Osteoblast (primary cell): ENCODE measurements at places on chromosomes 3 and 15. TPM values are rescaled to one million over a fixed set of nuclear protein-coding genes. Genes with fewer than 3 reads are reported as not detected.

Gene ARHGAP31
- 41.5 and 56.5 TPM in 2 replicates for total RNA-seq

Gene TRH
- under 0.01 TPM in 2 replicates for total RNA-seq

DNA sequence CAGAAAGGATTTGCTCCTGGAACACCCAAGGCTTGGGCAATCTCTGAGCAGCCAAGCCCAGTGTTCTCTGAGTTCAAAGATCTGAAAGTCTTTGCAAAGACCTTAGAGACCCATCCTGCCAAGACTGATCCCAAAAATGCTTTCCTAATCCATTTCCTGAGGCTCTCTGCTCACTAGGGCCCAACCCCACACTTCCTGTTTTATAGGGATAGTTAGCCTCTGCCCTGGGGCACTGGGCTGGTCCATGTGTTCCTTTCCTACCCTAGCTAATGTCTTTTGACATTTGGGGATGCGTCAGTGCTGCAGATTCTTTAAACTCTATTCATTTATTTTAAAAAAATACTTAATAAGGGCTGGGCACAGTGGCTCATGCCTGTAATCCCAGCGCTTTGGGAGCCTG lies 372.7 kb downstream of the ROBO2 start:
- H3K4me1 ChIP-seq, result no peaks in the 10 kb centered on the region
- H3K36me3 ChIP-seq, result no peaks in the 10 kb centered on the region
- H3K27ac ChIP-seq, result no peak overlapping the region
- no peaks in the 10 kb centered on the region for H3K27me3 ChIP-seq
- no peak for DNase-seq

- DNase-seq, result no peak
- no peaks in the 10 kb centered on the region for H3K36me3 ChIP-seq
- no peaks in the 10 kb centered on the region for H3K27me3 ChIP-seq
- H3K4me3 ChIP-seq, result no peak overlapping the region
Measured at GRCh38 chr3:166085164-166085856, 248.1 kb upstream of the BCHE start.

DNA sequence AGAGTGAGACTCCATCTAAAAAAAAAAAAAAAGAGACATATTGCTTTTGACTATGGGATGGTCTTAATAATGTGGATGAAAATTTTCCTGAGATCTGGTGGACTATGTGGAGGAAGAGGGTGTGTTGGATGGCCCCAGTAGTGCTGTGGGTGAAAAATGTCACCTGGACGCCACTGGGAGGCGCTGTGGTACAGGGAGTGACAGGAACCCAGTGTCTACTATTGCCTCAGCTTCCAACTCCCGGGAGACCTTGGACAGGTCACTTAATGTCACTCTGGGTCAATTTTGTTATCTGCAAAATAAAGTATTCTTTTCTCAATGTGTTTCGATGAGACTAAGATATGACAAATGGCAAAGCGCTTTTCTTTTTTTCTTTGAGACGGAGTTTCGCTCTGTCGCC lies 27.7 kb upstream of the DCP1A start:
- H3K4me3 ChIP-seq, result no peak overlapping the region
- no peaks in the 10 kb centered on the region for H3K36me3 ChIP-seq
- no peaks in the 10 kb centered on the region for H3K4me1 ChIP-seq
- no peak overlapping the region for H3K27ac ChIP-seq
- DNase-seq, result peak; percentile 54

GRCh38 chr15:58475573-58476524 lies 44.1 kb downstream of the LIPC start:
- no peak for DNase-seq
- no peaks in the 10 kb centered on the region for H3K36me3 ChIP-seq
- no peak overlapping the region for H3K4me3 ChIP-seq
- no peaks in the 10 kb centered on the region for H3K27me3 ChIP-seq
- peaks cover 15% of the 10 kb centered on the region for H3K4me1 ChIP-seq

Gene AGBL1
- not detected in 2 replicates for total RNA-seq

GRCh38 chr3:67947808-67948508 lies 293.5 kb upstream of the SUCLG2 start:
- H3K36me3 ChIP-seq, result no peaks in the 10 kb centered on the region
- H3K27ac ChIP-seq, result no peak overlapping the region
- H3K4me1 ChIP-seq, result no peaks in the 10 kb centered on the region

Gene CCR1
- total RNA-seq, result 0.59 and 1.1 TPM in 2 replicates

DNA sequence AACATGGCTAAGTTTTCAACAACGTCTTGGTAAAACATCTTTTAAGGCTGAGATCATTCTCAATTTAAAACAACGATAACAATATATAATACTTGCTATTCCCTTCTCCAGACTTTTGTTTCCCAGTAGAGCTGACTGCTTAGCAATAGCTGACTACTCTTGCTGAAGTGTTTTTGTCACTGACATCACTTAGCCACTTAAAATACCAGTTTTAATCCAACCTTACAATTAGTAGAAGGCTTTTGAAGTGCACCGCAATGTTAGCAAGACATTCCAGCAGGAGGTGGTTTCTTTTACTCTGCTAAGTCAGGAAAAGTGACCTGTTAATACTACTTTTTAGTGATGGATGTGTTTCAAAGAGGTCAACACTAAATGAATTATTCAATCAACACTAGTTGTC lies 28.7 kb upstream of the GBE1 start:
- no peak overlapping the region for H3K4me3 ChIP-seq
- H3K27ac ChIP-seq, result no peak overlapping the region
- no peaks in the 10 kb centered on the region for H3K36me3 ChIP-seq
- no peak for DNase-seq

GRCh38 chr15:51262463-51262862 lies 75.9 kb downstream of the CYP19A1 start:
- no peak for DNase-seq
- no peak overlapping the region for H3K4me3 ChIP-seq
- no peaks in the 10 kb centered on the region for H3K27me3 ChIP-seq

Gene ZBTB20
- total RNA-seq, result 32.9 and 35.4 TPM in 2 replicates

DNA sequence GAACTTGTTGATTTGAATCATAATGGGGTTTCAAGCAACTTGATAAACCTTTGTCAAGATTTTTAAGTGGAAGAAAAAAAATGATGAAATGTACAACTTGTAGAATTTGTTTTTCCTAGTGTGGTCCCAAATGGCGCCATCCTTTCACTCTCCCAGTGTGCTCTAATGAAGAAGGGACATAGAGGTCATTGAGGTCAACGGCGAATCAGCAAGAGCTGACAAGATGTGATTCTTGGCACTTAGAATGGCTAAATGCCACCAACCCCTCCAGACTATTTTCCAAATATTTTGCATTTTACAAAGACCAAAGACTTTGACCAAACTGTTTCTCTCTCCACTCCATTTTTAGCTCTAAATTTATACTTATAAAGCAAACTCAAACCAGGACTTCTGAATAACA lies 320.2 kb upstream of the MME start:
- H3K4me1 ChIP-seq, result no peaks in the 10 kb centered on the region
- no peaks in the 10 kb centered on the region for H3K36me3 ChIP-seq
- no peaks in the 10 kb centered on the region for H3K27me3 ChIP-seq
- no peak overlapping the region for H3K4me3 ChIP-seq

Gene LRRIQ4
- under 0.01 and 0.29 TPM in 2 replicates for total RNA-seq

- no peaks in the 10 kb centered on the region for H3K4me1 ChIP-seq
- no peak overlapping the region for H3K27ac ChIP-seq
- no peak overlapping the region for H3K4me3 ChIP-seq
- H3K27me3 ChIP-seq, result no peaks in the 10 kb centered on the region
- no peak for DNase-seq
Measured at GRCh38 chr15:81032355-81032754, 31.6 kb downstream of the TLNRD1 start.

Gene KBTBD8
- 1.1 and 3.8 TPM in 2 replicates for total RNA-seq

GRCh38 chr15:92666780-92667179 lies 11.2 kb upstream of the FAM174B start:
- H3K4me3 ChIP-seq, result no peak overlapping the region
- no peaks in the 10 kb centered on the region for H3K27me3 ChIP-seq
- no peak for DNase-seq
- H3K27ac ChIP-seq, result no peak overlapping the region
- no peaks in the 10 kb centered on the region for H3K4me1 ChIP-seq

GRCh38 chr3:130457671-130458070 lies 59.3 kb upstream of the COL6A6 start:
- H3K4me1 ChIP-seq, result no peaks in the 10 kb centered on the region
- no peak overlapping the region for H3K27ac ChIP-seq
- H3K27me3 ChIP-seq, result no peaks in the 10 kb centered on the region
- no peaks in the 10 kb centered on the region for H3K36me3 ChIP-seq

Gene MESP1
- total RNA-seq, result under 0.01 TPM in 2 replicates

GRCh38 chr3:115852278-115852677 lies 229.0 kb downstream of the GAP43 start:
- H3K27me3 ChIP-seq, result no peaks in the 10 kb centered on the region
- no peak overlapping the region for H3K27ac ChIP-seq
- no peaks in the 10 kb centered on the region for H3K36me3 ChIP-seq
- DNase-seq, result no peak
- no peaks in the 10 kb centered on the region for H3K4me1 ChIP-seq

GRCh38 chr15:64263567-64263966 lies 92.4 kb downstream of the CSNK1G1 start:
- no peak overlapping the region for H3K4me3 ChIP-seq
- H3K27ac ChIP-seq, result no peak overlapping the region

Gene LRRN1
- 3.5 and 4.0 TPM in 2 replicates for total RNA-seq

DNA sequence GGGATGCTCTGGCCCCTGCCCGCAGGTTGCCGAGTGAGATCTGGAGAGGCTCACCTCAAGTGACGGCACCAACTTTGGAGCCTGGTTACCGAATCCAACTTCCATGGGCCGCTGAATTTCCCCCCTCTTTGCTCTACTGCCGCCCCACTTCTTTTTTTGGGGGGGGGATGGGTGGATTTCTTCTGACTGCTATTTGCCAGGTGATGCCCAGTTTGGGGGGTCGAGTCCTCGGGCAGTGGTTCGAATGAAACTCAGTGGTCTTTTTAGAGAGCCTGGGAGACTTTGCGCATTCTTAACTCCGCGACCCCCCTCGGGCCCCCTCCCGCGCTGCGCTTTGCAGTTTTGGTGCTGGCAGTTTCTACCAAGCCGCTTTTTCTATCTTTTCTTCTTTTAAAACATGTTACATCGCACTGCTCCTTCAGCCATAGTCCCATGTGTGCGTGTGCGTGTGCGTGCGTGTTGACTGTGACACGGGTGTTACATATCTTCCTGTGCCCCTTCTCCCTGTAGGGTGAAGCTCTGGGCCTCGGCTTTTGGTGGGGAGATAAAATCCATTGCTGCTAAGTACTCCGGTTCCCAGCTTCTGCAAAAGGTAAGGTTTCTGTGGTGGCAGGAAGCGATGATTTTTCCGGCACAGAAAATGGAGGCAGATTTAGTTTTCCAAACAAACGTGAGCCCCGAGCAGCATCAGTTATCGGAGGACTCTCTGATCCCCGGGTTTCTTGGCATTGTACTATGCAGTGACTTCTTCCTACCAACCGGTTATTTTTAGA lies 837 bp downstream of the CACNA2D3 start:
- no peaks in the 10 kb centered on the region for H3K36me3 ChIP-seq
- DNase-seq, result no peak
- H3K27ac ChIP-seq, result no peak overlapping the region
- H3K4me1 ChIP-seq, result no peaks in the 10 kb centered on the region

Gene MOBP
- not detected in 2 replicates for total RNA-seq

- H3K36me3 ChIP-seq, result no peaks in the 10 kb centered on the region
- no peaks in the 10 kb centered on the region for H3K27me3 ChIP-seq
- H3K4me3 ChIP-seq, result peak overlapping the region; percentile 96
- peak; percentile 59 for DNase-seq
- peaks cover 47% of the 10 kb centered on the region for H3K4me1 ChIP-seq
Measured at GRCh38 chr3:12662593-12663400, 1.1 kb downstream of the RAF1 start.

- no peaks in the 10 kb centered on the region for H3K27me3 ChIP-seq
- no peak for DNase-seq
- no peaks in the 10 kb centered on the region for H3K4me1 ChIP-seq
- H3K27ac ChIP-seq, result no peak overlapping the region
- no peak overlapping the region for H3K4me3 ChIP-seq
- H3K36me3 ChIP-seq, result no peaks in the 10 kb centered on the region
Measured at GRCh38 chr3:127491909-127492308, 98.6 kb downstream of the TPRA1 start.

DNA sequence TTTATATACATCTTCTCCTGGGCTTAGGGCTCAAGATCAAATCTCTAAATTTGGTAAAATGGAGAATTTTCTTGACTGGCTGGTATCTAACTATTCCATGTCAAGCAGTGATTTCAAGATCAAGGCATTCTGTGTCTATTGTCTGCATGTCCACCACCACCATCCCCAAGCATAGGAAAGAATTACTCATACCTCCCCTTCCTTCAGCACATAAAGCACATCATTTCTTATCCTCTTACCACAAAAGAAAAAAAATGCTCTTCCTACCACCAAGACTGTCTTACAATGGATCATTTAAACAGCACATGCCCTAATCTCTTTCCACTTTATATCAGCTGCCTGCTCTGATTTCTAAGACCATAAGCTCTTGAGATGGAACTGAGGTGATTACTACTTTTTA lies 470.5 kb upstream of the THBS1 start:
- H3K4me1 ChIP-seq, result peaks cover 15% of the 10 kb centered on the region
- H3K27ac ChIP-seq, result peak overlapping the region; percentile 47
- no peak overlapping the region for H3K4me3 ChIP-seq
- DNase-seq, result no peak

GRCh38 chr3:194556086-194557056 lies 69.6 kb upstream of the ATP13A3 start:
- no peaks in the 10 kb centered on the region for H3K36me3 ChIP-seq
- H3K27me3 ChIP-seq, result no peaks in the 10 kb centered on the region
- H3K27ac ChIP-seq, result peak overlapping the region; percentile 13
- peaks cover 32% of the 10 kb centered on the region for H3K4me1 ChIP-seq
- DNase-seq, result peak; percentile 75

DNA sequence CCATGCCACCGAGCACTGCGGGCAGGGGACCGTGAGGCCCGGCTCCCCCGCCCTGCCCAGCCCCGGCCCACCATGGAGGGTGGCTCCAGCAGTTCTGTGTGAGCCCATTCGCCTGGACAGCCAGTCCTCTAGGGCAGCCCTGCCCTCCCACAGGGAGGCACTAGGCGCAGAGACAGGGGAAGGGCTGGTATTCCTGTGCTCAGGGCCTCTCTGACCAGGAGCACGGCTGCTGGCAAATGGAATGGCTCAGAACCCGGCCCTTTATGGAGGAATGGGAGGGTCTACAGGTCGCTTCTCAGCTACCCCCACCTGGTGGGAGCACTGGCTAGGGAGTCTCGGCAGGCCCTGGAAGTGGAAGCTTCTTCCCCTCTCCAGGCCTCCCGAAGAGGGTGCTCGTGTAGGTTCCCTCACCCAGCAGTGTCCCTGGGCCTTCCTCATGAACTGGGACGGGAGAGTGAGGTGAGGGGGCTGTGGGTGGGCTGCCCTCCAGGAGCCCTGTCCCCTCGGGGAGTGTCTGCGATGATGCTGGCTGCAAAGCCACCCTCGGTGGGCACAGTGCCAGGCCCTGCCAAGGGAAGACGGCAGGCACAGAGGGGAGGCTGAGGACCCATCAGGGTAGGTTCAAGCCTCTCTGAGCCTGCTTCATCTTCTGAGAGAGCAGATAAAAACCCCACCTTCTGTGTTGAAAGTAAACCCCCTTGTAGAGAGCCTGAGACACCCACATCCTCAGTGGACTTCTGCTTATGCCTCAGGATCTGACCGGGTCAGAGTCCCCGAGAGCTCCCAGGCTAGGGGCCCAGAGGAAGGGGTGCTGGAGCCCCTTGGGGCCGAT lies 1.5 kb downstream of the MELTF start:
- peak; percentile 88 for DNase-seq
- H3K36me3 ChIP-seq, result no peaks in the 10 kb centered on the region
- H3K27me3 ChIP-seq, result peaks cover 11% of the 10 kb centered on the region
- H3K4me3 ChIP-seq, result no peak overlapping the region
- H3K27ac ChIP-seq, result no peak overlapping the region

Gene ADGRG7
- total RNA-seq, result not detected in 2 replicates
